T-helper 17 cell (primary cell): ENCODE measurements at places on chromosomes 7 and 10. TPM values are rescaled to one million over a fixed set of nuclear protein-coding genes. Genes with fewer than 3 reads are reported as not detected.

DNA sequence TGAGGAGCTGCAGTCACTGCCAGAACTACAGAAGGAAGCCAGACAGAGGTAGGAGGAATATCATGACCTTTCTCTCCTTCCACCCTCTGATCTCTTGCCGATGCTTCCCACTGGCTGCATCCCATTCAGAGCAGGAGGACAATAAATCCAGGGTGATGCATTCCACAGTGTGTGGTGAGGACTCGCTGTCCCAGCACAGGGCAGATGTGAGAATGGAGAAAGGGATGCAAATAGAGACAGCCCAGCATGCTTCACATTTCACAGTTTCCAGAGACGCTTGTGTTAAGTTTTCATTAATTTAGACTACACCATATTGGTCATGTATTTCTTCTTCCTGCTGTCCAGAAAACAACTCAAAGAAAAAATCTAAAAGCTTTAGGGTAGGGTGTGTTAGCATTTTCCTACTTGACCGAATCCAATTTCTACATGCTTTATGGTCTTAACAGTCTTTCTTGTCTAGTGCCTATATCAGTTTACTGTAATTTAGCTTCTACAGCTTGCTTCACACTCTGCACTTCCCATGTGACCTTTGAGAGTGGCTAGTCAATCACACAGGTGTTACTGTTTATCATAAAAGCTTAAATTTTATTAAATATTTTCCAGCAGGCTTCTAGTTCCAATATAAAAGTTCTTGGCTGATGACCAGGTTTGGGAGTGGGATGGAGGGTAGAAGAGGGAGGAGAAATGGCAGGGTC is 155.6 kb downstream of the RAPGEF5 start:
- H3K36me3 ChIP-seq = no peaks in the 10 kb centered on the region
- no peaks in the 10 kb centered on the region for H3K4me1 ChIP-seq
- no peak overlapping the region for H3K27ac ChIP-seq
- peaks cover 17% of the 10 kb centered on the region for H3K27me3 ChIP-seq
- no peak for DNase-seq
- H3K4me3 ChIP-seq = no peak overlapping the region

DNA sequence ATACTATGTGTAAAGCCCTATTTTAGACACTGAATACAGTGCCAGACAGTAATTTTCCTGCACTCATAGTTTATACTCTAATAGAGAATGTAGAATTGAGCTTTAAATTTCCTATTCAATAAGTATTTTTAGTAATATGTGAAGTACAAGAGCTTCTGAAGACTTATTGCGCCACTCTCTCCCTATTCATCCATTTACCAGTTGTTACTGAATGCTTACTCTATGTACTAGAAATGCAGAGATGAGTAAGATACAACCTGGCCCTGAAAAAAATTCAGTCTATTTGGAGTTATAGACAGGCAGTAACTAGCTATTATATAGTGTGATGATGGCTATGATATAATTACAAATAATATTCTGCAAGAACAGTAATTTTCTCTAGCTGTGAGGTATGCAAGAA is 98.8 kb downstream of the ADK start:
- H3K27ac ChIP-seq = no peak overlapping the region
- peaks cover 13% of the 10 kb centered on the region for H3K4me1 ChIP-seq
- no peak for DNase-seq
- H3K27me3 ChIP-seq = no peaks in the 10 kb centered on the region
- H3K4me3 ChIP-seq = no peak overlapping the region
- peaks cover 2% of the 10 kb centered on the region for H3K36me3 ChIP-seq

- peaks cover 3% of the 10 kb centered on the region for H3K36me3 ChIP-seq
- peaks cover 54% of the 10 kb centered on the region for H3K4me1 ChIP-seq
- H3K27me3 ChIP-seq = no peaks in the 10 kb centered on the region
Observed at GRCh38 chr7:140059273-140060242, 3.2 kb downstream of the PARP12 start.

Gene NOC3L
- total RNA-seq = 15.3 TPM

GRCh38 chr10:73628405-73628804 is 12.9 kb downstream of the MYOZ1 start:
- no peak overlapping the region for H3K4me3 ChIP-seq
- H3K27ac ChIP-seq = no peak overlapping the region
- DNase-seq = no peak
- H3K36me3 ChIP-seq = peaks cover 2% of the 10 kb centered on the region
- peaks cover 14% of the 10 kb centered on the region for H3K4me1 ChIP-seq

DNA sequence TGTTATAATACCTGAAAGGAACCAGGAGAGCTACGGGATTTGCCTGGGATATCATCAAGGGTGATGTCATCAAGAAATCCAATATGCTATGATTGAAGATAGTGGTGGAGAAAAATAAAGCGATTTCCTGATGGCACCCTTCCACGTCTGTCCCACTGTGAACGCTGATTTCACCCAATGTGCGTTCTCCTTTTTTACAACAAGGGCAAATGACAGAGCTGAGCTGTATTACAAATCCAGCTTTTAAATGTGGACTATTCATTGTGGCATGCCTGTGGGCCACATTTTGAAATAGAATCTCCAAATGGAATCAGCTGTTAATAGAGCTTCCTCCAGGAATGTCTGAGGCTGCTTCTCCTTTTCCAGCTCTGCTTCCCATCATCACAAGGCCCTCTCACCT is 23.3 kb downstream of the SLC13A4 start:
- H3K4me1 ChIP-seq = no peaks in the 10 kb centered on the region
- no peaks in the 10 kb centered on the region for H3K27me3 ChIP-seq
- no peak for DNase-seq
- no peaks in the 10 kb centered on the region for H3K36me3 ChIP-seq
- H3K4me3 ChIP-seq = no peak overlapping the region

Gene ACBD7
- not detected for total RNA-seq

Gene PVRIG
- 30.1 TPM for total RNA-seq

DNA sequence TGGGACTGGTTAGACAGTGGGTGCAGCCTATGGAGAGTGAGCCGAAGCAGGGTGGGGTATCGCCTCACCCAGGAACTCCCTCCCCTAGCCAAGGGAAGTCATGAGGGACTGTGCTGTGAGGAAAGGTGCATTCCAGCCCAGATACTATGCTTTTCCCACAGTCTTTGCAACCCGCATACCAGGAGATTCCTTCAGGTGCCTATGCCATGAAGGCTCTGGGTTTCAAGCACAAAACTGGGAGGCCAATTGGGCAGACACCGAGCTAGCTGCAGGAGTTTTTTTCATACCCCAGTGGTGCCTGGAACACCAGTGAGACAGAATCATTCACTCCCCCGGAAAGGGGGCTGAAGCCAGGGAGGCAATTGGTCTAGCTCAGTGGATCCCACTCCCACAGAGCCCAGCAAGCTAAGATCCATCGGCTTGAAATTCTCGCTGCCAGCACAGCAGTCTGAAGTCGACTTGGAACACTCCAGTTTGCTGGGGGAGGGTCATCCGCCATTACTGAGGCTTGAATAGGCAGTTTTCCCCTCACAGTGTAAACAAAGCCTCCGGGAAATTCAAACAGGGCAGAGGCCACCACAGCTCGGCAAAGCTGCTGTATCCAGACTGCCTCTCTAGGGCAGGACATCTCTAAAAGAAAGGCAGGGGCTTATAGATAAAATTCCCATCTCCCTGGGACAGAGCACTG is 141.4 kb downstream of the TFEC start:
- peaks cover 10% of the 10 kb centered on the region for H3K27me3 ChIP-seq
- no peaks in the 10 kb centered on the region for H3K36me3 ChIP-seq
- H3K4me3 ChIP-seq = no peak overlapping the region
- no peak for DNase-seq

DNA sequence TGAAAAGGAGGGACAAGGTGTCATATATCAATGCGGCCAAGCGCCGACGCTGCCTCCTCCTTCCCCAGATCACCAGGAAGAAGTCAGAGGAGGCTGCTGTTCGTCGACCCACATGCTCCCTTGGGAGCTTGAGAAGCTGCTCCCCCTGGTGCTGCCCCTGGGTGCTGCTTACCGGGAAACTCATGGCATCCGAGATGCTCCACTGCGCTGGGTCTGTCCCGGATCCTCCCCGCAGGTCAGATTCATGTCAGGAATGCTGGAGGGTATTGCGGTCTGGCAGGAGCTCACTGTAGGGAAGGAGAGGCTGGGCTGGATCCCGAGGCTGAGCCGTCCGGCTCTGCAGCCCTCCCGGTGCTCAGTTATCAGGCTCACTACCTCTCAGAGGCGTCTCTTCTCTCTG is 123.7 kb upstream of the FAM20C start:
- no peaks in the 10 kb centered on the region for H3K36me3 ChIP-seq
- H3K4me1 ChIP-seq = peaks cover 4% of the 10 kb centered on the region
- DNase-seq = no peak
- H3K4me3 ChIP-seq = no peak overlapping the region
